ENCODE measurements at places on chromosomes 11 and 22.

- peak; percentile 65 for DNase-seq
Measured at GRCh38 chr11:130536106-130537040, 87.9 kb downstream of the ADAMTS15 start.

DNA sequence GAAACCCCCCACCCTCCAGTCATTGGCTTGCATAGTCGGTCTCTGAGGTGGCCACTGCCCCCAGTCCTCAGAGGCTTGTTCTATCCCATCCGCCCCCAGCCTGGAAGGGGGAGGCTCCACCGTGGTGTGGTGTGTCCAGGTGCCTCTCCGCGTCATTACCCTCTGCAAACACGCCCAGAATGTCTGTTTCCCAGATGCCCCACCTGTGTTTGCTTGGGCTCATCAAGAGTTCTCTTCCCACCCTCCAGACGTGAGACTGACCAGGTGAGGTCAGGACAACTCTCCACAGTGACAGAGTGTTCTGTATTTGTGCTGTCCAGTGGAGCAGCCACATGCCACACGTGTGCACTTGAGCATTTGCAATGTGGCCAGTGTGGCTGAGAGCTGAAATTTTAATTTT, 24.9 kb downstream of the LRRC10B start:
- DNase-seq = no peak

DNA sequence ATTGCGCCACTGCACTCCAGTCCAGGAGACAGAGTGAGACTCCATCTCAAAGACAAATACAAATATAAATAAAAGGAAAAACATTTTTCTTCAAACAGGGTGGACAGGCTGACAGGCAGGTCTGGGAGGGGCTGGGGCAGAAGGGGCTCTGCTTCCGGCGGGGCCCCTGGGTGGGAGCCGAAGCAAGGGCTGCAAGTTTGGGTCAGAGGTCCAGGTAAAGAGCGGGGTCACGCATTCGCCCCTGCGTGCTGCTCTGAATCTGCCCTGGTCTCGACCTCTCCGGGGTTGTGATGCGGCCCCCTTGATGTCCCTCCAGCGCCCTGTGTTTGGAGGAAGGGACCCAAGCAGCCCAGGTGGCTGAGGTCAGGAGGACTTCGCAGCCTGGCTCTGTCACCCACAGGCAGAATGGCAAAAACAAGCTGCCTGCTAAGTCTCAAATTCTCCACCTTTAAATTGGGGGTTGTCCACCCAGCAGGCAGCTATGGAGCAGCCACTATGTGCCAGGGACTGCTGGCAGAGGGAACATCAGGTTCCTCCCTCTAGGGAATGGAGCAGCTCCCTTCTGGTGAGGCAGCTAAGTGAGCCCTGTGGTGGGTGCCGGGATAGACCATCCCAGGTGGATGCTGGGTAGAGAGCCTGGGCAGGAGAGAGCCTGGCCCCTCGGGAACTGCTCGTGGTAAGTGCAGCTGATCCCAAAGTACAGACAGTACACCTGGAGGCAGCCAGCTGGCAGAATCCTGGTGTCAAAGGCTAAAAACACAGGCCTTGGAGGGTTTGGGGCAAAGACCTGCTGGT, 10.3 kb upstream of the PHF21B start:
- DNase-seq = no peak

- DNase-seq = peak; percentile 54
Measured at GRCh38 chr11:77094841-77095365, 7.7 kb upstream of the OMP start.

- DNase-seq = no peak
Measured at GRCh38 chr11:27008811-27009535, 15.1 kb downstream of the FIBIN start.

DNA sequence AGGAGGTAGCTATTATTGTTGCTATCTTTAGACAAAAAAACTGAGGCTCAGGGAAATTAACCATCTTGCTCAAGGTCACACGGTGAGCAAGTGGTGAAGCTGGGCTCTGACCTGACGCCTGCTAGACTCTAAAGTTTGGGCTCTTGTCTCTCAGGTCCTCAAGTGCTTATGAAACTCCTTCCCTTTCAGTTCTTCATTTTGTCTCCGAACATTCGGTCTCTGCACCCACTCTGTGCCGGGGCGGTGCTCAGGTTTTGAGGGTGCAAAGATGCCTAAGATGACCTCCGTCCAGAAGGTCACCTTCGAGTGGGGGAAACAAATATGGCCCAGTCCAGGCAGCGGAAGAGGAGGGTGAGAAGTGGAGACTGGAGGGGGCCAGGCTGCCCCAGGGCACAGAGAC, 16.0 kb downstream of the OVOL1 start:
- no peak for DNase-seq

Data from posterior vena cava (tissue), 2 donors.